ENCODE measurements at places on chromosomes 3 and 15. TPM values are rescaled to one million over a fixed set of nuclear protein-coding genes. Genes with fewer than 3 reads are reported as not detected.

- DNase-seq, result no peak
Measured at GRCh38 chr3:25021816-25022215, 406.2 kb upstream of the RARB start.

The CPNE9 gene
- polyA plus RNA-seq, result 0.67 TPM

DNA sequence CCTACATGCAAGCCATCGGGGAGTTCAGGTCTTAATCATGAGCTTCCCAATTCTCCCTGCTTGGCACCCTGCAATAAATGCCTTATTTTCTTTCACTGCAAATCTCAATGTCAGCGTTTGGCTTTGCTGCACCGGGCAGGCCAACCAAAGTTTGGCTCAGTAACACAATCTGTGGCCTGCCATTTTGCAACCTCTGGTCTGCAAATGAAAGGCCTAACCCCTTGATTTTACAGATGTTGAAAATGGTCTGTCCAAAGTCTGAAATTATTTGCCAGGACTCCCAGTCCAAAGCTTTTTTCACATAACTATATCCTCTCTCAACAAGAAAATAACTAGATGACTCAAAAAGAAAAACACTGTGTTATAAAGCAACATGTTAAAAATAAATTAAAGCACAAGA lies 34.0 kb upstream of the LEKR1 start:
- no peak for DNase-seq

The GRK7 gene
- polyA plus RNA-seq, result not detected

- no peak for DNase-seq
Measured at GRCh38 chr3:62365391-62366125, 7.8 kb downstream of the FEZF2 start.

DNA sequence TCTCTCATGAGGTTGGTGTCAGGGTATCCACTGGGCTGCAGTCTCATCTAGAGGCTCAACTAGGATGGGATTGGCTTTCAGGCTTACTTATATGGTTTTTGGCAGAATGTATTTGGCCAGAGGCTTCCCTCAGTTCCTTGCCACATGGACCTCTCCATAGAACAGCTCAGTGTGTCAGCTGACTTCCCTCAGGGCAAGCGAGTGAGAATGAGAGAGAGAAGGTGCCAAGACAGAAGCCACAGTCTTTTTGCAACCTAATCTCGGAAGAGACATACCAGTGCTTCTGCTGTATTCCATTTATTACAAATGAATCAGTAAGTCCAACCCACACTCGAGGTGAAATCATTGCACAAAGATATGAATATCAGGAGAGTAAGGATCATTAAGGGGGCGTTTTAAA lies 129.2 kb downstream of the CCNL1 start:
- DNase-seq, result no peak

DNA sequence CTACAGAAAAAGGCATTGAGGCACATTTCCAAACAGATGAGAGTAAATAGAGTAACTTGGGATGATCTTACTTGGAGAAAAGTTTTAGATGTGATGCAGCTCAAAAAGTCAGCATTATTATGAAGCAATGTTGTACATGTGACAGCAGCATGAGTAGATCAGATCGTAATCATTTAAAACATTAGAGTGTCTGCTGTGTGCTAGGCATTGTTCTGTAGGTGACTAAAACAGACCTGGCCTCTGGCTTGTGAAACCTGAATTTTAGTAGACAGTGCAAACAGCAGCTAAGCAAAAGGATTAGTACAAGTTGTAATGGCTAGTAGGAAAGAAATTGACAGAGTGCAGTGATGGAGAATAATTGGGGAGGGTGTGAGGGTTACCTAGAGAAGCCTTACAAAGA lies 15.1 kb downstream of the UBE2E1 start:
- no peak for DNase-seq

The CPN2 gene
- not detected for polyA plus RNA-seq

- no peak for DNase-seq
Measured at GRCh38 chr3:193240436-193240849, 579 bp upstream of the PLAAT1 start.

- no peak for DNase-seq
Measured at GRCh38 chr15:48394970-48395369, 63.7 kb downstream of the DUT start.

DNA sequence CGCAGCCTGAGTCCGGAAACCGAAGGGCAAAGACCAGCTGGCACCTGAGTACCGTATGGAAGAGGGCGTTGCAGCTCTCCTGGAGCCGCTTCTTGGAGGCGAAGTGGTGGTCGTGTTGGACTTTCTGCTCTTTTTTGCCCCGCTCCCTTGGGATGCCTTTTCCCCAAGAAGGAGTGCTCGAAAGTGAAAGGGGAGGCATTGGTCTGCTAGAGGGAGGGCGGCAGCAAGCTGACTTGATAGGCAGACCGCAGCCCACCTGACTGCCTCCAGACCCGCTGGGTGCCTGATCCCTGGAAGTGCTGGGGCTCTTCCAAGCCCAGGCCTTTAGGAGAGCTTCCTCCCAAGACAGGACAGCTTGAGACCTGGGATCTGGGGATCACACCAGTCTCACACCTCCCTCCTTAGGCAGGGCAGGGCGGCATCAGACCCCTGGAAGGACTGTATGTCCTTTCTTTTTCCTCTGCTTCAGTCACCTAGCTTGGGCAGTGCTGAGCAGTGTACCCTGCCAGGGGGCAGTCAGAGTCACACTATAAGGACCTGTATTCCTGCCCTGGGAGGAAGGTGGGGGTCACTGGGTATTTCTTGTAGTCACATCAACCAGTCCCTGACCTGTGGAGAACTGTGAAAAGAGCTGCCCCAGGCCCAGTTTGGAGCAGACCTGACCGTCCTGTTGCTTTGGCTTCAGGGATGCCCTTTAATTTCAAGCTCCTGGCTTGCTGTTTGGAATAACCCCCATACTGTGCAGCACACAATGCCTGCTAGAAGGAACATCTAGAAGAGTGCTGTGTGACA lies 2.1 kb downstream of the ACVR2B start:
- no peak for DNase-seq

The LIPC gene
- 2.1 TPM for polyA plus RNA-seq
